ENCODE measurements at places on chromosomes 1 and 21.
A peak's percentile ranks its signal among the peaks of the same experiment; 100 is the strongest.

DNA sequence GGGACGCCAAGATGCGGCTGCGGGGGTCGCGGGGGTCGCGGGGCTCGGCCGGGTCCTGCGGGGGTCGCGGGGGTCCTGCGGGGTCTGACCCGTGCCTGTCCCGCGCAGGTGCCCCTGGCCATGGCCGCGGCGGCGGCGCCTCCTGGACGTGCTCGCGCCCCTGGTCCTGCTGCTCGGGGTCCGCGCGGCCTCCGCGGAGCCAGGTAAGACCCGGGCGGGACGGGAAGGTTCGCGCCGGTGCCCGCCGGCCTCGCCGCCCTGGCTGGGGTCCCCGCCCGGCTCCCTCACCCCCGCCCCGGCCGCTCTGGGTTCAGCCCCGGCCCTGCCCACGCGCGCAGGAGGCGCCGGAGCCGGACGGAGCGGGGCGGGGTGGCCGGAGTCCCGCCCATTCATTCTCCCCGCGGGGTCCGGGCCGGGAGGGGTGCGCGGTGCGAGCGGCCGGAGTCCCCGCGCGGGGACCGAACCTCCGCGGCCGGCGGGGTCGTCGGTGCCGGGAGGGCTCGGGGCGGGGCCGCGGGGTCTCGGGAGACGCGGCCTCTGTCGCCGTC, 380 bp downstream of the COL18A1 start:
- DNase-seq = no peak

DNA sequence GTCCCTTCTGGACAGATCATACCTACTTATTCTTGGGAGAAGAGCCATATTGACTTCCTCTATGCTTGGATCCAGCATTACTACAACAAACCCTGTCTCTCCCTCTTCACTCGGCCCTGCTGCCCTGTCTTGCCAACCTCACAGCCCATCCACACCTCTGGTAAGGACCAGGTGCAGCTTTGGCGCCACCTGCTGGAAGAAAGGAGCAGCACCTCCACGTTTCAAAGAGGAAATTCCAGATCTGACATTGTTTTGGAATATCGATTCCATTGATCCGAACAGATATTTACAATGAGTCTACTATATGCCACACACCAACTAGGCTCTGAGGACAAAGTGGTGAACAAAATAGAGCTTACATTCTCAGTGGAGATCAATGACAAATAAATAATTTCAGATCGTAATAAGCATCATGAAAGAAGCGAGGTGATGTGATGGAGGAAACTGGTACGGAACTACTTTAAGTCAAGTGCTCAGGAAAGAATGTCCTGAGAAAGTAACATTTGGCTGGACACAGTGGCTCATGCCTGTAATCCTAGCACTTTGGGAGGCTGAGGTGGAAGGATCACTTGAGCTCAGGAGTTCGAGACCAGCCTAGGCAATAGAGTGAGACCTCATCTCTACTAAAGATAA, 18.7 kb downstream of the MFSD2A start:
- DNase-seq = peak; percentile 22

- no peak for DNase-seq
Measured at GRCh38 chr1:227560393-227561173, 2.8 kb upstream of the ZNF678 start.

DNA sequence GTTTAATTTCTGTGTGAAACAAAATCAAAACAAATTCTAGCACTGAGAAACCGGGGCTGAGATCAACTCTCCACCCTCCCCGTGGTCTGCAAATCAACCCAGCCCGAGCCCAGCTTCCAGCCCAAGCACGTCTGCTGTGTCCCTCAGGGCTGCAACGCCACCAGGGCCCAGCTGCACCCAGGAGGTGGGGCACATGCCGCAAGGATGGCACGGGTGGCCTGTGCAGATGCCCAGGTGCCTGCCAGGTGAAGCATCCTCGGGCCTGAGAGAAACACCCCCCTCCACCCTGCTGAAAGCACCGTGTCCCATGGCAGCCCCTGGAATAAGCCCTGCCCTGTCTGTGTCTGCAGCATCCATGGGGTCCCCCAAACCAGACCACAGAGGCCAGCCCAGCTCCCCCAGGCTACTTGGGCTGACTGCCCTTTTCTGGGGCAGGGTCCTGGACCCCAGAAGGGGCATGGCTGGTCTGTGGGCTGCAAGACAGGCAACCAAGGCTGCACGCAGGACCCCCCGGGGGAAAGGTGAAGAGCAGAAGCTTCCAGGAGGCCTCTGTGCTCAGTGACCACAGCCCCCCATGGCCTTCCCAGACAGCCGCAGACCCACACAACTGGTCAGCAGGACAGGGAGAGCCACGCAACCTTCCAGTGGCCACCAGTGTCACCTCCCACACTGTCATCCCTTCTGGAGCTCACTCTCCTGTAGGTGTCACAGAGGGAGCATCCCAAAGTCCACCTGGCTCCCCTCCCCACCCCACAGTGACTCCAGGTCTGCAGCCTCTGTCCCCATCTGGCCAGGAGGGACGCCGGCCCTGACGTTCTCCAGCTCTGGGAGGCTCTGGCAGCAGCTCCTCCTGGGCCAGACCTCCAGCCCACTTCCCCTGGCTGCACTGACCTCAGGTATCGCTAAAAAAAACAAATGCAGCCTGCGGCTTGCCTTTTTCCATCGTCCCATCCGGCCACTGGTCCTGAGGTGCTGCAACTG, 7.7 kb downstream of the WNT9A start:
- no peak for DNase-seq

DNA sequence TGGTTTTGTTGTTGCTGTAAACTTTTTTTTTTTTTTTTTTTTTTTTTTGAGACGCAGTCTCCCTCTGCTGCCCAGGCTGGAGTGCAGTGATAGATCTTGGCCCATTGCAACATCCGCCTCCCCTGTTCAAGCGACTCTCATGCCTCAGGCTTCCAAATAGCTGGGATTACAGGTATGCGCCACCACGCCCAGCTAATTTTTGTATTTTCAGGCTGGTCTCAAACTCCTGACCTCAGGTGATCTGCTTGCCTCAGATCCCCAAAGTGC, 78.9 kb upstream of the SLC45A1 start:
- DNase-seq = no peak

Measured in nucleus accumbens (tissue), 56 donors.